ENCODE measurements at places on chromosomes 12 and 14. TPM values are rescaled to one million over a fixed set of nuclear protein-coding genes. Genes with fewer than 3 reads are reported as not detected.

Gene PCNX1
- 48.9 TPM for total RNA-seq

Gene RNF212B
- not detected for total RNA-seq

Gene NFATC4
- total RNA-seq = 32.8 TPM

Gene OTUB2
- total RNA-seq = 1.2 TPM

Gene SMOC1
- 0.40 TPM for total RNA-seq

Gene GPR68
- 0.75 TPM for total RNA-seq

Gene ZNF10
- total RNA-seq = 10.4 TPM

Gene SHMT2
- 164 TPM for total RNA-seq

Gene IGF1
- not detected for total RNA-seq

Gene CLEC1B
- not detected for total RNA-seq

Gene AQP2
- not detected for total RNA-seq

Gene SLC10A1
- not detected for total RNA-seq

Gene KCNJ8
- total RNA-seq = 1.2 TPM

Gene PUS1
- total RNA-seq = 9.6 TPM

Gene RBM25
- 34.3 TPM for total RNA-seq

Gene PIANP
- 0.13 TPM for total RNA-seq

Gene DPPA3
- total RNA-seq = not detected

Gene BDKRB2
- 0.75 TPM for total RNA-seq

Gene NRXN3
- total RNA-seq = under 0.01 TPM

Gene TBX3
- total RNA-seq = 0.66 TPM

Gene APOF
- not detected for total RNA-seq

Gene RABGGTA
- 20.0 TPM for total RNA-seq

Gene LALBA
- total RNA-seq = not detected

Gene IL31
- total RNA-seq = not detected

Gene COCH
- 0.06 TPM for total RNA-seq

Gene SLC39A5
- total RNA-seq = not detected

Gene AKAP5
- total RNA-seq = 0.31 TPM

Gene P2RX4
- 31.2 TPM for total RNA-seq

Gene SELPLG
- 1.7 TPM for total RNA-seq

Gene GDF3
- total RNA-seq = not detected

Gene PMCH
- not detected for total RNA-seq

Gene NKX2-1
- not detected for total RNA-seq

Gene KCNC2
- not detected for total RNA-seq

Gene POTEM
- total RNA-seq = not detected

Gene EPYC
- total RNA-seq = not detected

Gene PAX9
- total RNA-seq = 0.26 TPM

Gene MAP1LC3B2
- 0.53 TPM for total RNA-seq

Gene GAS2L3
- 17.7 TPM for total RNA-seq

Gene STON2
- total RNA-seq = 0.66 TPM

Gene SIX6
- total RNA-seq = not detected

Gene CPNE6
- not detected for total RNA-seq

Gene SAMD15
- total RNA-seq = 2.8 TPM

Gene AMN
- total RNA-seq = not detected

Gene HOXC10
- not detected for total RNA-seq

Gene OTOGL
- 1.6 TPM for total RNA-seq

Gene DNAL1
- total RNA-seq = 8.1 TPM

Gene CD4
- 3.1 TPM for total RNA-seq

Gene KRT2
- total RNA-seq = not detected

Gene SMCO3
- total RNA-seq = 0.37 TPM

Gene CACNA2D4
- 0.06 TPM for total RNA-seq

Gene PLEKHD1
- not detected for total RNA-seq

Gene TCL1B
- total RNA-seq = not detected

Gene SYNDIG1L
- total RNA-seq = not detected

Measured in aortic smooth muscle cell (primary cell).